ENCODE measurements at places on chromosomes 2 and 18. TPM values are rescaled to one million over a fixed set of nuclear protein-coding genes. Genes with fewer than 3 reads are reported as not detected.

The MXD1 gene
- total RNA-seq = 1.3 TPM

The MROH2A gene
- not detected for total RNA-seq

The CXCR1 gene
- not detected for total RNA-seq

The PLGLB2 gene
- total RNA-seq = not detected

The HOXD13 gene
- not detected for total RNA-seq

The TAF4B gene
- 4.4 TPM for total RNA-seq

The PSTPIP2 gene
- total RNA-seq = 4.9 TPM

The LBX2 gene
- 6.7 TPM for total RNA-seq

The MAP3K19 gene
- total RNA-seq = not detected

The TIMM21 gene
- 31.0 TPM for total RNA-seq

The GRP gene
- not detected for total RNA-seq

The MYO5B gene
- total RNA-seq = 24.6 TPM

The MAP2 gene
- total RNA-seq = 31.8 TPM

The C1QL2 gene
- total RNA-seq = not detected

The GKN2 gene
- total RNA-seq = not detected

The DCC gene
- total RNA-seq = not detected
